Kidney glomerular epithelial cell (primary cell): ENCODE measurements at places on chromosomes 5 and 9.

DNA sequence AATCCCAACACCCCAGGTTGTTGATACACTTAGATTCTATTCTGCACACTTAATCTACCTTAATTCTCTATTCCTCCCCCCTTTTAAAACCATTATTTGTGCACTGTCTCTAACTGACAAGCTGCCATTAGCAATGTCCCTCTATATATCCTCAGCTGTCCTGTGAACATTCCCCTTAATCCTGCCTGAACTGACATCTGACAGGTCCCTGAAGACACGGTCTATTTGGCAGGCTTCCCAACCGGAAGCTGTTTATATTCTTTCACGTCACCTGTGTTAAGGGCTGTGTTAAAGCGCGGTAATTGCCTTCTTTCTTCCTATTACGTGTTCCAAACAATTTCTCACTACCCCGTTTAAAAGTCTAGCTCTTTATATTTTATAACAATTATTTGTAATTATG is 277.3 kb downstream of the CDH9 start:
- no peak for DNase-seq

DNA sequence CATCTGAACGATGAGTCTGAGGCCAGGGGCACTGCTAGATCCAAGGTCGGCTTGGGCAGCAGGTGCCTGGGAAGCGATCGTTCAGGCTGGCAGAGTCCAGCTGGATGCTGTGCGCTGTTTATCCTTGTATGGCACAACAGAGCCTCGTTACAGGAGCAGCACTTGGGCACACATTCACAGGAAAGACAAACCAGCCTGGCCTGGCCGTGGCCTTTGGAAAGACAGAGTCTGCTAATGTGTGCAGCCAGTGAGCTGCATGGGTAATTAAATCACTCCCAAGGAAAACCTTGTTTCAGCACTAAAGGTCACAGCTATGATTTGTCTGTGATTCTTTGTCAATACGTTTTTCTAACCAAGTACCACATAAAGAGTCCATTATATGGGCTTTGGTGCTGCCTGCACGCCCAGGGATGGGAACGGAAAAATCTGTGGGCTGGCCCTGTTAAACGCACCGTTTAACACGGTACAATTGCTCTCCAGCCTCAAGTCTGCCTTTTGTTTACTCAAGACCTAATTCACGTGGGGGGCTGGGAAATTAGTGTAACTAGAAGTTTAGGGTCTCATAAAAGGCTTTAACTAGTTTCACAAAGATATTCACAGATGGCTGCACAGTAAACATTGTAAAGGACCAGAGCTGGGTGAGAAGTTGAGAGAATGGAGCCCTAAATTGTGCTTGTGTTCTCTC is 509.3 kb downstream of the KDM4C start:
- DNase-seq: peak; percentile 42

DNA sequence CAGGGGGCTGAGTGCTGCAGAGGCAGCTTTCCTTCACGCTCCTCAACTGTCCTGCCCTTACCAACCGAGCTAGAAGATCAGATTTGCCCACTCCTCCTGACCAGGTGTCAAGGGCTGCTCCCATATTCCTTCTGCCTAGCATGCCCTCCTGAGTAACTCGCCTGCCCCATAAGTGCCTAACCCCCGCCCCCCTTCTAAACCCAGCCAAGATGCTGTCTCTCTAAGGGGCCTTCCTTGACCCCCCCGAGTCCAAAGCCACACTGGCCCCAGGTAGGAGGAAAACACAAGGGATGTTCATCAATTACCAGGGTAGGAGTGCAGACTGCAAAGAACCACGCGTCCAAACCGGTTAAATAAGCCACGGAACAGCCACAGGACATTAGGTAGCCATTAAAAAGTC is 4.8 kb downstream of the CCDC69 start:
- no peak for DNase-seq

GRCh38 chr5:1064383-1065142 is 47.3 kb downstream of the SLC12A7 start:
- DNase-seq: no peak

DNA sequence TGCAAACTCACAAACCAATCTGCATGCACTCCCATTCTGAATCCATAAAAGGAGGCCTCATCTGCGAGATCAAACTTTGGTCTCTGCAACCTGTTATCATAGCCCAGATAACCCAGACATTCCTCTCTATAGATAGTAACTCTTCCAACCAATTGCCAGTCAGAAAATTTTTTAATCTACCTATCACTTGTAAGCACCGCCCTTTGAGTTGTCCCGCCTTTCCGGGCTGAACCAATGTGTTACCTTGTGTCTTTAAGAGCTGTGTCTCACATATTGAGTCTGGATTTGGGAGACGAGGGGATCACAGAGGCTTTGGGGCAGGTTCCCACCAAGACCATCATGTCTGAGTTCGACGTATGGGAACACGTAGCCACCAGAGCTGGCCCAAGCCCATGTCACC is 91.1 kb upstream of the PPP1R26 start:
- no peak for DNase-seq

DNA sequence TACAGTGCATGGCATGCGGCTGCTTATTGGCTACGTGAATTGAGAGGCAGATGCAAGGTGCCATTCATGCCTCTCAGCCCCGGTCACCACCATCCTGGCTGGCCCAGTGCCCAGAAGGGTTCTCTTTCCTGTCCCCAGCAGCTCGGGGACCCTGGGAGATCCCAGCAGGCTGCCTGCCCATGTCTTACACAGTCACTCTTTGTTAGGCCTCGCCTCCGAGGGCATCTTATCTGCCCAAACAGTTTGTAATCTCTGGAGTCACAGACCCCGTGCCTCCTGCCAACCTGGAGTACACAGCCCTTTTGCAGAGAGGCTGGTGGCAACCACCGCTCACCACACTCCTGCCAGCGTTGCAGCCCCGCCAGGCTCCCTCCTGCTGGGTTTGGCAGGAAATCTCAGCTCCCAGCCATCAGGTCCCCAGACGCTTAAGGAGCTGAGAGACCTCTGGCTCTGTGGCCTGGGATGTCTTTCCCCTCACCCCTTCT is 7.0 kb upstream of the AK1 start:
- DNase-seq: no peak
